H9 (cell line): ENCODE measurements at places on chromosomes 13 and 19. TPM values are rescaled to one million over a fixed set of nuclear protein-coding genes. Genes with fewer than 3 reads are reported as not detected.

The CDC42EP5 gene
- 1.6 and 2.9 TPM in 2 replicates for total RNA-seq

The SLITRK1 gene
- total RNA-seq: 0.20 and 0.24 TPM in 2 replicates

The OR4F17 gene
- total RNA-seq: not detected in 2 replicates

The ZNF253 gene
- 47.7 and 51.0 TPM in 2 replicates for total RNA-seq

The GNG8 gene
- not detected in 2 replicates for total RNA-seq

The PCP2 gene
- total RNA-seq: not detected in 2 replicates

The IRGC gene
- total RNA-seq: not detected in 2 replicates

The GPR42 gene
- total RNA-seq: not detected in 2 replicates

GRCh38 chr13:87089391-87089790 is 581.8 kb upstream of the SLITRK5 start:
- H3K4me3 ChIP-seq: no peak overlapping the region

- no peaks in the 10 kb centered on the region for H3K36me3 ChIP-seq
- H3K4me3 ChIP-seq: no peak overlapping the region
- no peaks in the 10 kb centered on the region for H3K4me1 ChIP-seq
- no peaks in the 10 kb centered on the region for H3K27me3 ChIP-seq
These were observed 387.8 kb upstream of the GPC6 start for GRCh38 chr13:92838786-92839185.

GRCh38 chr13:37225414-37226070 is 120.1 kb upstream of the CSNK1A1L start:
- H3K36me3 ChIP-seq: no peaks in the 10 kb centered on the region
- H3K4me1 ChIP-seq: no peaks in the 10 kb centered on the region
- no peak overlapping the region for H3K27ac ChIP-seq
- no peak for DNase-seq
- H3K4me3 ChIP-seq: no peak overlapping the region

DNA sequence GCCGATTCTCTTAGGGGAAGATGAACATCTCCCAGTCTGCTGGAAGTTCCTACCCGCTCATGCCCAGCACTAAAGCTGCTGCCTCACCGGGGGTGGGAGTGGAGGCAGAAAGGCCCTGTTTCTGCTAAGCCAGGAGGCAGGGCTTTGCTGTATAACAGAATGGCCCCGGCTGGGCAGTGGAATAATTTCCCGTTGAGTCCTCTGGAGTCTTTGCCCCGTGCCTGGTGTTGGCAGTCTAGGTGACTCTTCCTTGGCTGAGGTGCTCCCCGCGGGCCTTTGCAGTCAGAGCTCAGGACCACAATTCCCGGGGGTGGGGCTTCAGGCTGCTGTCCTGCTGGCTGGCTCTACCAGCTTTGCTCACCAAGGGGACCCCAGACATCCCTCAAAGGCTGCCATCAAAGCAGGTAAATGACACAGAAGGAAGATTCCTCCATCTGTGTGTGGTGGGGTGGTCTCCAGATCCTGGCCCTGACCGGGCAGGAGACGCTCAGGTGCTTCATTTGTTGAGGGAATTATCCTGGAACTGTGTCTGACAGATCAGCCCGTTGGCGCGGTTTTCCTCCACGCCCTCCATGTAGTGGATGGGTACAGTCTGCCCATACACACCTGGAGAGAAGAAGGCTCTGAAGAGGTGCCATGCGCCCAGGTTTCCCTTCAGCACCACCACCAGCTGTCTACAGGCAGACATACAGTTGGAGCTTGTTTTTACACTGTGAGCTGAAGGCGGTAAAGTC is 209.9 kb downstream of the TEX29 start:
- DNase-seq: peak; percentile 30
- no peak overlapping the region for H3K4me3 ChIP-seq
- H3K27me3 ChIP-seq: peaks cover 15% of the 10 kb centered on the region; the same call in 1 of the 2 replicates
- H3K27ac ChIP-seq: no peak overlapping the region

DNA sequence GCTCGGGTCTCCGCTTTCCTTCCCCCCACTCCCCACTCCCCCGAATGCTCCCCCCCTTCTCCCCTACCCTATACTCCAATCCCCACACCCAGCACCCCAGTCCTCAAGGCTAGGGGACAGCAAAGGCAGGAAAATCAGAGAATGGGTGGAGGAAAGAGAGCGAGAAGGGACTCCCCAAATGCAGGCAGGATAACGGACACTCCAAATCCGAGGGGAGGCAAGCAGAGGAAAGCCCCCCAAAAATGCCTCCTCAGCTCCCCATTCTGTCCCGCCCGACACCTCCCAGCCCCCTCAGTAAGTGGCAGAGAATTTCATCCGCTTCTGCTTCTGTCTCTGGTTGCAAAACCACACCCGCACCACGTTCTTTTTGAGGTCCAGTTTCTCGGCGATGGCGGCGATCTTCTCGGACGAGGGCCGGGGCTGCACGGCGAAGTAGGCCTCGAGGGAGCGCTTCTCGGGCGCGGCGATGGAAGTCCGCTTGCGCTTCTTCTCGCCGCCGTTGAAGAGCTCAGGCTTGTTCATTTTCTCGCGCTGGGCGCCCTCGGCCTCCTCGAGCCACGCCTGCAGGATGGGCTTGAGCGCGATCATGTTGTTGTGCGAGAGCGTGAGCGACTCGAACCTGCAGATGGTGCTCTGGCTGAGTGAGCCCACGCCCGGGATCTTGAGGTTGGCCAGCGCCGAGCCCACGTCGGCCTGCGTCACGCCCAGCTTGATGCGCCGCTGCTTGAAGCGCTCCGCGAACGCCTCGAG is 2.1 kb downstream of the POU4F1 start:
- DNase-seq: peak; percentile 46
- peak overlapping the region; percentile 39; the same call in 1 of the 2 replicates for H3K4me3 ChIP-seq
- peaks cover 86% of the 10 kb centered on the region for H3K27me3 ChIP-seq
- H3K27ac ChIP-seq: no peak overlapping the region
- H3K4me1 ChIP-seq: no peaks in the 10 kb centered on the region

DNA sequence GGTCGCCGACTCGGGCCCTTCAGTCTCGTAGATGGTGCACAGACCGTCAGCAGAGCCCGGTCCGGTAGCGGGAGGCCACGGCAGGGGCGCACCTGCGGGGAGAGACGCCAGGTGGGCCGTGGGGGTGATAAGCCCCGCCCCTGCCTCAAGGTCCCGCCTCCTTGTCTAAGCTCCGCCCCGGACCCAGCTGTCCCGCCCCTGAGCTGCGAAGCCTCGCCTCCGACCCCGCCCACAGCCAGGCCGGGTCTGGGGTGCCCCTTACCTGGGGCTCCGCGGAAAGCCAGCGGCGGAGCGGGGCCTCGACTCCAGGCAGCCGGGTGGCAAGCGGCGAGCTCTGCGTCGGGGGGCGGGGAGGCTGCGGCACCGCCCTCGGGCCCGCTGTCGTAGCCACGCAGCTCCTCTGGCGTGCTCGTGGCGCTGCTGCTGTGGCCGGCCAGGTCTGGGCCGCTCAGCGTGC is 4.7 kb downstream of the PRR36 start:
- no peak overlapping the region for H3K27ac ChIP-seq
- peak; percentile 81 for DNase-seq
- no peaks in the 10 kb centered on the region; the same call in 1 of the 2 replicates for H3K4me1 ChIP-seq
- H3K27me3 ChIP-seq: peaks cover 1% of the 10 kb centered on the region; the same call in 1 of the 2 replicates
- no peaks in the 10 kb centered on the region for H3K36me3 ChIP-seq

DNA sequence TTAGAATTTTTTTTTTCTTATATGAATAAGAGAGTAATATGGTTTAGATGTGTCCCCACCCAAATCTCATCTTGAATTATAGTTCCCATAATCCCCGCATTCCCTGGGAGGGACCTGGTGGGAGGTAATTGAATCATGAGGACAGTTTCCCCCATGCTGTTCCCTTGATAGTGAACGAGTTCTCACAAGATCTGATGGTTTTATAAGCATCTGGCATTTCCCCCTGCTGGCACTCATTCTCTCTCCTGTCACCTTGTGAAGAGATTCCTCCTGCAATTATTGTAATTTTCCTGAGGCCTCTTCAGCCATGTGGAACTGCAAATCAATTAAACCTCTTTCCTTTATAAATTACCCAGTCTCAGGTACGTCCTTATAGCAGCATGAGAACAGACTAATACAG is 205.7 kb downstream of the MYO16 start:
- no peaks in the 10 kb centered on the region for H3K4me1 ChIP-seq
- no peaks in the 10 kb centered on the region for H3K27me3 ChIP-seq
- DNase-seq: no peak
- H3K36me3 ChIP-seq: peaks cover 8% of the 10 kb centered on the region; the same call in 2 of the 3 replicates
- no peak overlapping the region for H3K27ac ChIP-seq
- no peak overlapping the region for H3K4me3 ChIP-seq

DNA sequence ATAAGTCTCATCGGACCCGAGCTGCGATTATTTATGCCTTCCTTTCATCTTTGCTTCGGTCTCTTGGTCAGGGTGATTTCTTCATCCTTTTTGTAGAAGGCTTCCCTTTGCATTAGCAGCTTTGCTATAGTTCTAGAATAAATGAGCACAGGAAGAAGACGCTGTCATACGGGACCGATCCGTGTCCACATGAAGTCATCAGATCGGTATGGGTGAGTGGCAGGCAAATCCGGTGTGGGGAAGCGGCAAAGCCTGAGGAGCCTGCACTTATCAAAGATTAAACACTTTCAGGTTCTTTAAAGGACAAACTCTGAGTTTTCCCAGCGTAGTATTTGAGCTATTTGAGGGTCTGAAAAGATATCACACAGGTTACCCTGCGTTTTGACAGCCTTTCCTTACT is 119.3 kb downstream of the IRS2 start:
- no peaks in the 10 kb centered on the region for H3K27me3 ChIP-seq
- H3K4me3 ChIP-seq: no peak overlapping the region

DNA sequence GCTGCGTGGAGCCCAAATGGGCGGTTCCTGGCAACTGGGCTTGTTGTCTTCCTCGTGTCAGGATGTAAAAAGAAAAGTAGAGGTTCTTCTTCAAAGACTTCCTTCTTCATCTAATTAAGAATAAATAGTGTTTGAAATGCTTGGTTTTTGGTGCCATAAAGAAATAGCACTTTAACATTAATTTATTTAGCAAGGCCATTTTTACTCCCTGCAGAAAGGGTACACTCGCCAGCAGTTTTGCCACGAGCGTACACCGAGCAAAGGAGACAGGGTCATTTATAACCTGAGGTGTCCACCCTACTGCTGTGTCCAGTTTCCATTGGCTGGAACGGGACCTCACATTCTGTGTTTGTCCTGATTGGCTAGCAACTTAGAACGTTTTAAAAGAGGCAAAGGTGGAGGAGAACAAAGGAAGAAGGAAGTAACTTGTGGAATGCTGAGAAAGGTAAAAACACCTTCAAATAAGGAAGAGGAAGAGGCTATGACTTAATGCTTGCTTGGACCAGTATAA is 21.8 kb upstream of the OR10H1 start:
- no peak overlapping the region for H3K27ac ChIP-seq
- no peaks in the 10 kb centered on the region for H3K27me3 ChIP-seq
- no peak overlapping the region for H3K4me3 ChIP-seq
- no peak for DNase-seq
- peaks cover 22% of the 10 kb centered on the region for H3K36me3 ChIP-seq

DNA sequence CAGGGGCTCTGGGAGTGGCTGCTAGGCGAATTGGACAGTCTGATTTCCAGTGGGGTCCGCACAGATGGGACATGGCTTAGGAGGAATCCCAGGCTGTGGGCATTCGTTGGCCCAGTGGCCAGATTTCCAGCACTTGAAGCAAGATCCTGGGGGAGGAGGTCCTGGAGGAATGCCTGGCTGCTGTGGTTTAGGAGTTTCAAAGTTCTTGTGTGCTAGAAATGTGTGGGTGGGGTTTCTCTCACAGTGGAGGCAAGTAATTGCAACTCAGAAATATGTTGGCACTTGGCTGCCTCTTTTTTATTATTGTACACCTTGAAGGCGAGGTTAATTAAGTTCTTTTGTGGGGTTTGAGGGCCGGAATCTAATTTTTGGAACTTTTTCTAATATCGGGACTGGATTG is 17.1 kb downstream of the IGFL3 start:
- no peaks in the 10 kb centered on the region; the same call in 2 of the 3 replicates for H3K36me3 ChIP-seq
- no peak for DNase-seq
- no peak overlapping the region for H3K27ac ChIP-seq
- H3K27me3 ChIP-seq: no peaks in the 10 kb centered on the region
- H3K4me3 ChIP-seq: no peak overlapping the region

DNA sequence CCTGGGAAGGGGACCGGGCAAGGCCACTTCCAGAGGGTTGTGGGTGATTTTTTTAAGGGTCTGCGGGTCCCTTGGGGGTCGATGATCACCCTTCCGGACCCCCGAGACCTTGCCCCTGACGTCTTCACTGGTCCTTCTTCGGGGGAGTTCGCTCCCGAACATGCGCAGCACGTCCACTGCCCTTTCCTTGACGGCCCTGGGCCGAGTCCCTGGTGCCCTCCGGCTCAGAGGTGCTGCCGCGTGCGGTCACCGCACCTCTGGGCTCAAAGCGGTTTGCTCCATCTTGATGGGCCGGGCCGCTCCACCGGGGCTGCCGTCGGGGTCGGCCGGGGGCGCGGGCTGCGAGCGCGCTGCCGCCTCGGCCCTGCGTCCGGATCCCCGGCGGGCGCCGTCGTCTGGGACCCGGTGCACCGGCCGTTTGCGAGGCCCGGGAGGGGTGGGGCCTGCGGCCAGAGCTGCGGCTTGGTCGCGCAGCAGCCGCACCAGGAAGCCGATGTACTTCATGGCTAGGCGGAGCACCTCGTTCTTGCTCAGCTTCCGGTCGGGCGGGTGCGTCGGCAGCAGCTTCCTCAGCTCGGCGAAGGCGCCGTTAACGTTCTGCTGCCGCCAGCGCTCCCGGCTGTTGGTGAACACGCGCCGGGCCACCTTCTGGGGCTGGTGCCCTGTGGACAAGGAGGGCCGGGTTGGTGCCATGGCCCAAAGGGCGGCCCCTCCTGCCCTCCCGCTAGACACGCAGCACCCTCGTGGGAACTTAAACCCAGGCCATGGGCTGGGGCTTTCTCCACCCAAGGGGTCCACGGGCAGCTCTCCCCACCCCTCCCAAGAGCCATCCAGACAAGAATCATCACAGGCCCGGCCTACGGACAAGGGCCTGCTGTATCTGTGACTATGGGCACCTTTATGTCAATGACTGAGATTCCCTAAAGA is 3.3 kb downstream of the LYL1 start:
- no peaks in the 10 kb centered on the region for H3K36me3 ChIP-seq
- peak; percentile 78 for DNase-seq
- no peak overlapping the region for H3K27ac ChIP-seq
- H3K4me3 ChIP-seq: peak overlapping the region; percentile 36; the same call in 1 of the 2 replicates
- no peaks in the 10 kb centered on the region for H3K4me1 ChIP-seq
- H3K27me3 ChIP-seq: peaks cover 35% of the 10 kb centered on the region; the same call in 1 of the 2 replicates
